Activated CD8-positive, alpha-beta memory T cell treated with anti-CD3 and anti-CD28 coated beads, Interleukin-2, amount 10 ng/mL, durations not matched to agents 7 days and 5 days (primary cell): ENCODE measurements at places on chromosomes 1 and 21.

DNA sequence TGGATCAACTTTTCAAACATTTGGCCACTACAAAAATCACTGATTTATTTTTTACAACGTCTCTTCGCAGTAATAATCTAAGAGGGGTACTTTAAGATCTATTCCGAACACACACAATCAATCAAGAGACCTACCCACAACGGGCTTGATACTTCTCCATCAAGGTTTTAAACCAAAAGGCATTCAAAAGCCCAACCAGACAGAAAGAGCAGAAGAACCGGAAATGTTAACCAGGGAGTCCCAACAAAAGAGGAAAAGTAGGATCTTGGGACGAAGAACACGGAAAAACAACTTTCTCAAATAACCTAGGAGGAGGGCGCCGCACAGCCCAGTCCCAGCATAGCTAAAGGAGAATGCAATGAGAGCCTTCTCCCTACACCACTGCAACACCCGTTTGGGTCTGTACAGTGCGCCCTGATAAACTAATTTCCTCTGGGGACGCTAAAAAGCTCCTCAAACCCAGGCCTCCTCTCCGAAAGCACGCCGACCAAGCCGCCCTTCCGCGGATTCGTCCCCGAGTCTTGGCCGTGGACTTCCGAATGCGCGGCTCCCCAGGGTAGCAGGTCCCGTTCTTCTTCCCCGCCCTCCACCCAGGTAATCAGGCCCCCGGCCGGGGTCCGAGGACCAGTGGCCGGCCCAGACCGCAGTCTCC is 623 bp downstream of the RPL22 start:
- peak; percentile 60 for DNase-seq

- peak; percentile 45 for DNase-seq
Measured at GRCh38 chr1:169491845-169492281, 6.1 kb upstream of the SLC19A2 start.

DNA sequence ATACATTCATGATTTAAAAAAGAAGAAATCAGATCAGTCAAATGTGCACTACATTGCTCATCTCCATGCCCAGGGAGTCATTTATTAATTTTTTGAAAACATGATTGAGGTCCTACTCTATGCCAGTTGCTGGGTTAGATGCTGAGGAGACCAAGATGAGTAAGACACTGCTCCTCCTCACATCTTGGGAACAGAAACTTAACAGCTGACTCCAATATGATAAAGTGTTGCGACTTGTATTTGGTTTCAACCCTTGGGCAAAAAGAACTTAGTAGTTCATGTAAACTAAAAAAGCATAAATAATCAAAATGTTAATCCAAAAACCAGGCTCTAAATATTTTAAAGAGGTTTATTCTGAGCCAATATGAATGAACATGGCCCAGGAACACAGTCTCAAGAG is 56.9 kb downstream of the OPTC start:
- DNase-seq = no peak

GRCh38 chr1:219330001-219330400 is 156.3 kb downstream of the LYPLAL1 start:
- DNase-seq = no peak

- DNase-seq = no peak
Measured at GRCh38 chr1:102535829-102536505, 539.2 kb upstream of the OLFM3 start.

DNA sequence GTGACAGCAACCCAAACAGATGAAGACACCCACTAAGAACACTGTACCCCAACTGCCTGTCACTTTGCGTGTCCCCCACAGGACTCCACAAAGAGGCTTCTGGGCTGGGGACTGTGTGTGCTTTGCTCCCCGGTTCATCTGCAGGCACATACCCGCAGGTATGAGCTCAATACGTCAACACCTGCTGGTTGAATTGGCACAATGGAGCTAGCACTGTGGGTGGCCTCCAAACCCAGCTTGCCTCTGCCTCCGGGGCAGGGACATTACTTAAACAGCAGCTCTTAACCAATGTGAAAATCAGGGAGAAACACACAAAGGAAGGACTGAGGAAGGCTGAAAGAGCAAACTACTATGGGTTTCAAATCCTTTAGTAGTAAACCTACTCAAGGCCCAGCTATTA is 140.2 kb upstream of the TIAM1 start:
- DNase-seq = no peak

DNA sequence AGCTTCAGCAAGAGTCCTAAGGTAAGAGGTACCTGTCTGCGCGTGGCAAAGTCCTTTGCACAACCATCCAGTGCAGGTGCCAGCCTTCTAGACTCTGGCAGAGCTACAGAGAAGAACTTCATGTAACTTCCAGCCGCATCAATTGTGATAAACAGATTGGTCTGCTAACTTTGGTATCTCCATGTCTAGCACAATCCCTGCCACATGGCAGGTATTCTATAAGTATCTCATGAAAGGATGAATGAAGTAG is 29.8 kb downstream of the CD48 start:
- DNase-seq = no peak

DNA sequence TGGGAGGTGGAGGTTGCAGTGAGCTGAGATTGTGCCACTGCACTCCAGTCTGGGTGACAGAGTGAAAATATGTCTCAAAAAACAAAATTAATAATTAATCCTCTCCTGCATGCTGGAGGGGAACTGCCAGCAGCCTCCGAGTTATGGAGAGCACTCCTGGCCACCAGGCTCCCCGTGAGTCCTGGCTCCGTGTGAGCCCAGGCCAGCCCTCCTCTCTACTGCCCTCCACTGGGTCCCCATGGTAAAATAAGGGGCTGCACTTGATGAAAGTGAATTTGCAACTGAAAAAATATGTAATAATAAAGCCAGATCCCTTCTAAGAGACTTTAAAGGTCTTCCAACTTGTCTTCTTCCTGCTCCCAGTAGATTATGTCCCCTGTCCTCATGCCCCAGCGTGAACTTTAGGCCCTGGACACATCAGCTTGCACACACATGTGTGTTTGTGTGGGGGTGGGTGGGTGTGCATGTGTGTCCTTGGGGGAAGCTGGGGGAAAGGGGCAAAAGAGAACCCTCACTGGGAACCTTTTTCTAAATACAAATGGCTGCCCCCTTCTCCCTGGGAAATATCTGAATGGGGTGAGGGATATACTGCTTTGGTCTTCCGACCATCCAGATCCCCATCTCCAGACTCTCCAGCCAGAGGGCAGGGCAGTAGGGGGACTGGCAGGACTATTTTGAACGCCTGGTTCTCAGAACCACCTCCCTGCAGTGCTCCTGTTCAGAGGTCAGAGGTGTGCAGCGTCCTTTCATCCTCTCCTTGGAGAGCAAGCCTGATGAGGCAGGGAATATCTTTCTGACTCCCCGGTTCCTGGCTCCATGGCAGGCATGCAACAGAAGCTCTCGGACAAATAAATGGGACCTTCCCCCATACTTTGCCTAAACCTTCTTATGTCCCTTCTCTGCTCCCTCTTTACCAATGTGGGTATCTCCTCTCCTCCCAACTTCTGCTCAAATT is 26.2 kb downstream of the NEK2 start:
- DNase-seq = peak; percentile 64

GRCh38 chr1:14679027-14679688 is 80.7 kb downstream of the KAZN start:
- DNase-seq = no peak

DNA sequence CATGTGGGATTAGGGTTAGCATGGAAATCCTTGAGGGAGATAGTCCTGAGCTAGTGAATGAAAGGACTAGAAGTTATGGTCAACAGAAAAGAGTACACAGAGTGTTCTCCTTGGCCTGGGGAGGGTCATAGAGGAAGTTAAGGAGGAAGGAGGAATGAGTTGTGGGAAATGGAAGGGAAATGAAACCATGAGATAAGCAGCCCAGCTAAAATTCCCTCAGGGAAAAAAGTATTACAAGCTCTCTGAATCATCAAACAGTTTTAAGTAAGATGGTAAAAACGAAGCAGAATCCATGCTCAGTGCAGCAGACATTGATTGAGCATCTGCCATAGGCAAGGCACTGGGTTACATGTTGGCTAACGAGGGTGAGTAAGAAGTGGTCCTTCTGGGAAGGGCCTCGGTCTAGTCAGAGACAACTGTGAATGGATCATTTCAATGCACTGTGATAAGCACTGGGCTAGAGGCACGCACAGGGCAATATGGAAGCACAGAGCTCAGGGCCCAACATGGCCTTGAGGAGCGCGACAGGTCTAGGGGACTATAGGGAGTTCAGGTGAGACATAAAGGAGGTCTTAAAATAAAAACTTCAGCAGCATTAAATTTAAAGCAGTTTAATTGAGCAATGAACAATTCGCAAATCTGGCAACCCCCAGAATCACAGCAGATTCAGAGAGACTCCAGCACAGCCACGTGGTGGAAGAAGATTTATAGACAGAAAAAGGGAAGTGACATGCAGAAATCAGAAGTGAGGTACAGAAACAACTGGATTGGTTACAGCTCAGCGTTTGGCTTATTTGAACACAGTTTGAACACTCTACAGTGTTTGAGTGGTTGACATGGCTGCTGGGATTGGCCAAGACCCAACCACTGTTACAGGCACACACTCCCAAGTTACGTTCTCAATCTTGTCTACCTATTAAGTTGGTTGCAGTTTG is 219.5 kb downstream of the HLX start:
- DNase-seq = no peak

GRCh38 chr1:38041936-38042834 is 4.4 kb downstream of the POU3F1 start:
- no peak for DNase-seq

- peak; percentile 46 for DNase-seq
Measured at GRCh38 chr1:232599178-232600041, 30.5 kb downstream of the SIPA1L2 start.
